ENCODE measurements at places on chromosomes 1 and 21.

GRCh38 chr1:43997295-43997999, 6.0 kb downstream of the CCDC24 start:
- DNase-seq = no peak

- DNase-seq = peak; percentile 36
Measured at GRCh38 chr1:205355075-205355453, 1.7 kb downstream of the KLHDC8A start.

DNA sequence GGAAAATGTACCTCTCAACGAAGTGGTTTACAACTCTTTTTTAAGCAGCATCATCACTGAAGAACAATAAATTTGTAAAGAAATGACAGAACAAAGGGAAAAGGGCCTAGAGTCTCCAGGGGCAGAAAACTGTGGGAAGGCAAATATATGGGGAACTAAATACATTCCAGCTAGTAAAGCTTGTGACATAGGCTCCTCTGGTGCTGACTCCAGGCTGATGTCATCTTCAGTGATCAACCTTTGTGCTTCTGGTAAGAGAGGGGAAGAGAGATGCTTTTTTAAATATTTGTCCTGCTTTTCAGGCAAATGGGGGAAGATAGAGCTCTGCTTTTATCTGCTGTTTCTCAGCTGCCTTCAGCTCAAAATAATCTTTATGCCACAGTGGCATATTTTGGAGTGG, 323.2 kb downstream of the LRRIQ3 start:
- DNase-seq = no peak

GRCh38 chr1:228860911-228861831, 125.9 kb downstream of the RHOU start:
- peak; percentile 87 for DNase-seq

DNA sequence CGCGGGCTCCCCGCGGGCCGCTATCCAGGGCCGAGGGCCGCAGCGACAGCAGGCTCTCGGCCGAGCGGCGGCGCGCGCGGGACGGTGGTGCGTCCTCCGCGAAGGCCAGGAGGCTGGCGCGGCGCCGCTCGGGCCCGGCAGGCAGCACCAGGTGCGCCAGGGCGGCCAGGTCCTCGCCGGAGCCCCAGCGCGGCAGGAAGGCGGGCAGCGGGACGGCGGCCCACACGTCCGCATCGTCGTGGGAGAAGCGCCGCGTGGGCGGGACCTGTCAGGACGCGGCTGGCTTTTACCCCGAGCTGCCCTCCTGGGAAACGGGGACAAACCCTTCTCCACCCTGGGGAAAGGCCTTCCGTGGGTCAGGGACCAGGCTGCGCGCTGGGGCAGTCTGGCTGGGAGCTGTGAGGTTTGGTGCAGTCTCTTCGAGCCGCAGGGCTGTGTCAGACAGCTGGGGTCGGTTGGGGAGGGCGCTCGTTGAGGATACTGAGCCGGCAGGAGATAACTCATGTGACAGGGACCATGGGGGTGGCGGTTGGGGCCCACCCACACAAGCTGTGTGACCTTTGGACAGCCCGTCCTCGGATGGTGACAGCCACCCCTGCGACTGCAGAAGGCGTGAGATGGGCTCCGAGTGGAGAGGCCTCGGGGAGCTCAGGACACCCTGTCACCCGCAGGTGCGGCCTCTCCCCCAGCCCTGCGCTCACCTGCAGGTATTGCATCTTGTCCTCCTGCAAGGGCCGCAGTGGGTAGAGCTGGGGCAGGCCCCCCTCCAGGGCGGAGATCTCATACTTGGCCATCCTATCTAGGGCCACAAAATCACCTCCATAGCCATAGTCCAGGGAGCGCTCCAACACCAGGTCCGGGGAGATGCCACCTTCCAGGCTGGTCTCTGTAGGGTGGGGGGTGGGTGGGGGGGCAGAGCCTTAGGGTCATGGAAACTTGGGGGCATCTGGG, 6.0 kb downstream of the HES3 start:
- no peak for DNase-seq

- DNase-seq = peak; percentile 4
Measured at GRCh38 chr1:20366056-20366462, 75.4 kb downstream of the VWA5B1 start.

DNA sequence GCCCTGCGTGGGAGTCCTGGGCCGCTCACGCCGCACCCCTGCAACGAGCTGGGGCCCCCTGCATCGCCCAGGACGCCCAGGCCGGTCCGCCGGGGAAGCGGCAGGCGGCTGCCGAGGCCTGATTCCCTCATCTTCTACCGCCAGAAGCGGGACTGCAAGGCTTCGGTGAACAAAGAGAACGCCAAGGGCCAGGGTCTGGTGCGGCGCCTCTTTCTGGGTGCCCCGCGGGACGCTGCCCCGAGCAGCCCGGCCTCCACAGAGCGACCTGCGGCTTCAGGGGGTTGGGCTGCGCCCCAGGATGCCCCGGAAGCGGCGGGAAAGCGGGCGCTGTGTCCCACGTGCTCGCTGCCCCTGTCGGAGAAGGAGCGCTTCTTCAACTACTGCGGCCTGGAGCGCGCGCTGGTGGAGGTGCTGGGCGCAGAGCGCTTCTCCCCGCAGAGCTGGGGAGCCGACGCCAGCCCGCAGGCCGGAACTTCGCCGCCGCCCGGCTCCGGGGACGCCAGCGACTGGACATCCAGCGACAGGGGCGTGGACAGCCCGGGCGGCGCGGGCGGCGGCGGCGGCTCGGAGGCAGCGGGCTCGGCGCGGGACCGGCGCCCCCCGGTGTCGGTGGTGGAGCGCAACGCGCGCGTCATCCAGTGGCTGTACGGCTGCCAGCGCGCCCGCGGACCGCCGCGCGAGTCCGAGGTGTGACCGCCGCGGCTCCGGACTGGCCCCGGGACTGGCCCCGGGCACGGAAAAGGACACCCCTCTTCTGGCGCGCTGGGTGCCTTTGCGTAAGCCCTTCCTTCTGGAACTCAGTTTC, 2.7 kb downstream of the FAM110D start:
- DNase-seq = peak; percentile 59

GRCh38 chr1:234884701-234885100, 243.9 kb downstream of the TOMM20 start:
- DNase-seq = no peak

DNA sequence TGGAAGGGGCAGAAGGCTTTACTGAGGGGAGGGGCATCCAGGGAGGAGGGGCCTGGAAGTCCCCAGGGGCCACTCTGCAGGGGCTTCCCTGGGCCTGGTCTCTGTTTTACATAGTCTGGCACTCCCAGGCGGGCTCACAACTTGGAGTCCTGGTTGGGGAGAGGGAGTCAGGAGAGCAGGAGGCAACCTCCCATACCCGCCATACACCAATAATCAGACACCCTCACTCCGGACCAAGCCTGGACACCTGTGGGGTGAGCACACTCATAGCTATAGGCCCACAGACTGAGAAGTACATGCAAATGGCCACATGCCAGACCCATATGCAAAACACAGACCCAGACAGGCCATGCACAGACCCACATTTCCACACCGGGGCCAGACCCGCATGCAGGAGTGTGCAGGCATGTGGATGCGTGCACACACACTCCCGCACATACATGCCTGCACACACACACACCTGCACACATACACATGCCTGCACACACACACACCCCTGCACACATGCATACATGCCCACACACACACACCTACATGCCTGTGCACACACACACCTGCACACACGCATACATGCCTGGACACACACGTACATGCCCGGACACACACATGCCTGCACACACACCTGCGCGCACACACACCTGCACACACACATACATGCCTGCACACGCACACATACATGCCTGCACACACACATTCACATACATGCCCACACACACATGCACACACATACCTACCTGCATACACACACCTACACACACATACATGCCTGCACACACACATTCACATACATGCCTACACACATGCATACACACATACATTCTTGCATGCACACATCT, 89.5 kb upstream of the RUNX3 start:
- no peak for DNase-seq

GRCh38 chr1:56572334-56573050, 6.9 kb downstream of the PLPP3 start:
- no peak for DNase-seq

DNA sequence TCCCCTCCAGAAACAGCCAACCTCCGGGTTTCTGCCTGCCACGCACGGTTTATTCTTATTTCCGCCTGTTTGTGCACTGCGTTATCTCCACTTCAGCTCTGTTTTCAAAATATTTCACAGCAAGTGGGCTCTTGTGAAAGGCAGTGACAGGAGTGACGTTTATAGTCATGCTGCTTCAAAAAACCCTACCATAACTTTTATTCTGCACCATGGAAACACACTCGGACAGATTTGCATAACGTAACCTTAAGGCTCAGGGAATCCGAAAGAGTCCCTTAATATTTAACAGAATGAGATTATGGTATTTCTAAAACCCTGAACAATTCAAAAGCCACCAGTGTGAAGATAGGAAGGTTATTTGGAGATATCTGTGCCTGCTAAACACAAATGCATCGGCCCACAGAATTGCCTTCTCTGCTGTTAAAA, 782 bp upstream of the SDE2 start:
- no peak for DNase-seq

DNA sequence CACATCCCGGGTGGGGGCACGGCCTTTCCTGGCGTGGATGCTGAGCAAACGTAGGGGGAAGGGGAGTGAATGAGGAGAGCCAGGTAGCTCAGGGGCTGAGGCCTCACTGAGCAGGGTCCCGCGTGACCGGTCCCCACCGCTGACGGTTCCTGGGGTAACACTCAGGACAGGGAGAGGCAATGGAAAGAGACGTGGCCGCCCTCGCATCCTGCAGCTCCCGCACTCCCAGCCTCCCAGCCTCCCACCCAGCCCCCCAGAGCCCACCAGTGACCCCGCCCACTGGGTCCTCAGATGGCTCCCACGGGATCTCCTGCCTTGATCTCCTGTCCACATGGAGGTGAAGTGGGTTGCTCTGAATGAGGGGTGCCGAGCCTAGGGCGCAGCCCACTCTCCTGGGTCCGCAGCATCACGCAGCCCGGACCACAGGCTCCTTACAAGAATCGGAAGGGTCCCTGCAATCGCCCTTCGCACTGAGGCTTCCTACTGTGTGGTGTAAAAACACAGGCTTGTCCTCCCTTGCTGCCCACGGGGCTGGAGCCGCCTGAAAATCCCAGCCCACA, 2.4 kb downstream of the TSPEAR start:
- DNase-seq = no peak

- peak; percentile 46 for DNase-seq
Measured at GRCh38 chr1:27961646-27962221, 2.0 kb downstream of the XKR8 start.

- DNase-seq = peak; percentile 68
Measured at GRCh38 chr1:29237129-29237821, 953 bp downstream of the PTPRU start.

DNA sequence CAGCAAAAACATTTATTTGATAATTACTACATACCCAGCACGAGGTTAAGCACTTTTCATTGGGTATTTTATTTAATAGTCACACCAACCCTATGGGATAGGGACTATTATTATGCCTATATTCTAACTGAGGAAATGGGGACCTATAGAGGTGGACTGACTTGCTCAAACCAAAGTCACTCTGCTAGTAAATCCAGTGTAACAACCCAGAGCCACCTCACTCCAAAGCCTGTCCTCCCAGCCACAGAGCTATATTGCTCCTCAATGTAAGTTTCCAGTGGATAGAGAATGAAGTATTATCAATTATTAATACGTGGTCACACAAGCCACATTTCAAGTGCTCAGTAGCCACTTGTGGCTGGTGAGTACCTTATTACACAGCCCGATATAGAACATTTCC, 97.5 kb downstream of the RGS2 start:
- DNase-seq = no peak

DNA sequence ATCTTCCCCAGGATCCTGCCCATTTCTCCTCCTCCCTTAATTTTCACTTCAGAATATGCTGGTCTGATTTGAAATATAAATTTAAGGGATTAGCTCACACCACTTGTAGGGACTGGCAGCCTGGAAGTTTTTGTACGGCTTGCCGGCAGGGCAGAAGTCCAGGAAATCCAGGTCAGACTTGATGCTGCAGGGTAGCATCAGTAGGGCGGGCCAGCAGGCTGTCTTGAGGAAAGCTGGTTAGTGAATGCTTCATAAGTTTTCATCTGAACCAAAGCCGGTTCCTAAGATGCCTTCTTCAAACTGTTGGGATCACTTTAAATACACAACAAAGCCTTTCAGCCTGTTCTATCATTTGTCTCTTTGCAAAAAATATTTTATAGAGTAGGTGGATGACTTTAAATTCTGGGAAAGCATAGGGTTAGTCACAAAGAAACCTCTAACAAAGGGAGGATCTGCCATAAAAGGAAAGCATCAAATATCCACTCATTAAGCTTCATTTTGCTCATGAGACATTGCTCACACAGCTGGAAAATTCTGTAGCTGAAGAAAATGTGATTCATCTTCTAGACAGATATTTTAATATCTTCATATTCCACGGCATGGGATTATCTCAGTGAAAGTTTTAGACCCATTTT, 90.7 kb upstream of the GFI1 start:
- DNase-seq = peak; percentile 29

DNA sequence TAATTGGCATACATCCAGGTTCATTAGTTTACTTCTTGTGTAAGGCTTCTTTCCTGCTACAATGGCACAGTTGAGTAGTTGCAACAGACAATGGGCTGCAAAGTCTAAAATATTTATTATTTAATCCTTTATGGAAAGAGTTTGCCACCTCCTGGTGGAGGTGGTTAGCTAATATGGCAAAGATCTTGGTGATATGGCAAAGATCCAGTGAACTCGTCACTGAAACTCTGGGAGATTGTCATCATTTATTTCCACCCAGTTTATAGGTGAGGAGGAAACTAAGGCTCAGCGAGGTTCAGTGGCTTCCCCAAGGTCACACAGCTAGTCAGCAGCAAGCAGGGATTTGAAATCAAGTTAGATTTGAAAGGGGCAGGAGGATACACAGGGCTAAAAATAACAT, 16.1 kb upstream of the IFFO2 start:
- peak; percentile 60 for DNase-seq

DNA sequence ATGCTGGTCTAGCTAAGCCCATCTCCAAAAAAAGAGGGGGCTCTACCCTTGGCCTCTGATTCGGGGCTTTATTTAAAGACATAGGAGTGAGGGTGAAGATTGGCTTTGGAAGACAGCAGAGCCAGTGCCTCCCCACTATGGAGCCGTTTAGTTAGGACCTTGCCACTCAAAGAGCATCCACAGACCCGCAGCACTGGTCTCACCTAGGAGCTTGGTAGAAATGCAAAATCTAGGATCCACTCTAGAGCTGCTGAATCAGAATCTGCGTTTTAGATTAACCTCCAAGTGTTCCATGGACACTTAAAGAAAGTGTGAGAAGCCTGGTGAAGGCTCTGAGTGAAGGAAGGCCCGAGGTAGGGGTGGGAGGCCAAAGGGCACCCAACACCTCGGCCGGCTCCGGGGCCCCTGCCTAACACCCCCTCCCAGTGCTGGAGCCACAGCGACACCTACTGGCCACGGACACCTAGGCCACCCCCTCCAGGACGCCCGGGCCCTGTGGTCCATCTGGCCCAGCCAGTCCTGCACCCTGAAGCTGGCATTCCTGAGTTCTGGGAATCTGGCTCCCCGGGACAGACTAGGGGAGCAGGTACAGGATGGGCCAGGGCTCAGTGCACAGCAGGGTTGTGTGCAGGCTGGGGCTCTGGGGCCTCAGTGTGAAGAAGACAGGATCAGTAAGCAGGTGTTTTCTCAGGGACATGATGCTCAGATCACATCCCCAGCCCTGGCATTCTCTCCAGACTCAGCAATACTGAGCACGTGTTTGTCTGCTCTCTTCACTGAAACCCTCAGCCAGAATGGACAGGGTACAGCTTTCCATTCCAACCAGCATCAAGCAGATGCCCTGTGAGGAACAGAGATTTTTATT, 79.2 kb downstream of the TMEM53 start:
- DNase-seq = peak; percentile 62
